ENCODE measurements at places on chromosomes 6 and 20. TPM values are rescaled to one million over a fixed set of nuclear protein-coding genes. Genes with fewer than 3 reads are reported as not detected.
A peak's percentile ranks its signal among the peaks of the same experiment; 100 is the strongest.

DNA sequence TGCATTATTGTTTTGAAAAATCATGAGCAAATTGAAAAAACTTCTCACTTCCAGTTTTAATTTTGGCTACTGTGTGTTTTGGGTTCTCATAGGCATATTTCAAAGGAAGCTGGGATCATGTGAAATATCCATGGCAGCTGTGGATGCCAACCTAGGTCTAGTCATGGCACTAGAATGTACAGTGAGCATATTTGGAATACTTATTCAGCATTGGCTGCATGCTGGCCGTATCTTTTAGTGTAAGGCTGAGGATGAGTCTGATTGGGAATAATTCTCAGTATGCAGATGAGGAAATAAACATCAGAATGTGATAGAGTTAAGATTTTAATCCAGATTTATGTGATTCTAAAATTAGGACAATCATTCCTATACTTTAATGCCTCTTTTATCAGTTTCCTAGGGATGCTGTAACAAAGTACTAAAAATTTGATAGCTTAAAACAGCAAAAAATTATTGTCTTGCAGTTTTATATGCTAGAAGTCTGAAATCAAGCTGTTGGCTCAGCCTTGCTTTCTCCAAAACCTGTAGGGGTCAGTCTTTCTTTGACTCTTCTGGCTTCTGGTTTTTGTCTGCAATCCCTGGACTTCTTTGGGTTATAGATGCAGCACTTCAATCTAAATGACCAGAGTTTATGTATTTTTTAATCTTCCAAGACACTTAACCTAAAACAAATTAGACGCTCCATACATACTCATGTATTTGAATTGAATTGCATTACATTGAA, 37.7 kb upstream of the DEFB112 start:
- DNase-seq = no peak
- H3K36me3 ChIP-seq = no peaks in the 10 kb centered on the region
- no peaks in the 10 kb centered on the region for H3K27me3 ChIP-seq
- H3K4me3 ChIP-seq = no peak overlapping the region
- peaks cover 12% of the 10 kb centered on the region for H3K4me1 ChIP-seq

- no peak overlapping the region for H3K4me3 ChIP-seq
- H3K27ac ChIP-seq = no peak overlapping the region
- H3K36me3 ChIP-seq = no peaks in the 10 kb centered on the region
- H3K27me3 ChIP-seq = no peaks in the 10 kb centered on the region
- DNase-seq = no peak
These were observed 61.3 kb upstream of the ATXN1 start for GRCh38 chr6:16822529-16822928.

- no peaks in the 10 kb centered on the region for H3K4me1 ChIP-seq
- no peaks in the 10 kb centered on the region for H3K36me3 ChIP-seq
- no peak for DNase-seq
- H3K4me3 ChIP-seq = no peak overlapping the region
- H3K27ac ChIP-seq = no peak overlapping the region
- peaks cover 2% of the 10 kb centered on the region for H3K27me3 ChIP-seq
These were observed 340.2 kb upstream of the CHD6 start for GRCh38 chr20:41958391-41958790.

DNA sequence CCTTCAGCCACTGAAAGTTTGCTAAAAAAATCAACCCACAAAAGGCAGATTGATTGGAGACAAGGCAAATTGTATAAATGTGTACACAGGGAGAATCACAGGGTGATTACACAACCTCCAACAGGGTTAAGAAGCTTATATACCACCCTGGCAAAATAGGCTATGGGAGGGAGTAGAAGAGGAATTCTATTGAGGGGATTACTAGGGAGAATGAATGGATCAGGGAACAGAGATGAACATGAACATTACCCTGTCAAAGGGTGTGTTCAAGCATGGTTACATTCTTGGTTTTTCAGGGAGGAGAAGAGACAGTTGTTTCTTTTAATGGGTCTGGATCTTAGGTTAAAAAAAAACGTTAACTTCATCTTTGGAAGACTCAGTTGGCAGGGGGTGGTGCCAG, 5.1 kb upstream of the MRS2 start:
- H3K27me3 ChIP-seq = peaks cover 2% of the 10 kb centered on the region
- peaks cover 10% of the 10 kb centered on the region for H3K36me3 ChIP-seq
- H3K27ac ChIP-seq = no peak overlapping the region
- no peaks in the 10 kb centered on the region for H3K4me1 ChIP-seq

DNA sequence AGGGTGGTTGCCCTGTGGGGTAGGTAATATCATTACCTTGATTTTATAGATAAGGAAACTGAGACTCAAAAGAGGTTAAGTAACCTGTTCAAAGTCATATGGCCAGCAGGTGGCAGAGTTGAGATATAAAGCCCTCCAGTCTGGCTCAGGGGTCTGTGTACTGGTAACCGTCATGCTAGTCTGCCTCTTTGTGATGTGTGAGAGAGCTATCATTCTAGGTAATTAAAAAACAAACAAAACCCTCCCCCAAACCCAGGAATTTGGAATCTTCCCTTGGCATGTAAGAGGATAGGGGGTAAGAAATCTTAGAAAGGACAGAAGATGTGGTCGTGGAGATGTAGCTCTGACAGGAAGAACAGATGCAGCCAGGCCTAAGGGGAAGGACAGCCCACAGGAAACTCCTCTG, 206.0 kb downstream of the CDC5L start:
- DNase-seq = peak; percentile 68
- H3K4me3 ChIP-seq = no peak overlapping the region
- peak overlapping the region; percentile 9 for H3K27ac ChIP-seq
- no peaks in the 10 kb centered on the region for H3K36me3 ChIP-seq

DNA sequence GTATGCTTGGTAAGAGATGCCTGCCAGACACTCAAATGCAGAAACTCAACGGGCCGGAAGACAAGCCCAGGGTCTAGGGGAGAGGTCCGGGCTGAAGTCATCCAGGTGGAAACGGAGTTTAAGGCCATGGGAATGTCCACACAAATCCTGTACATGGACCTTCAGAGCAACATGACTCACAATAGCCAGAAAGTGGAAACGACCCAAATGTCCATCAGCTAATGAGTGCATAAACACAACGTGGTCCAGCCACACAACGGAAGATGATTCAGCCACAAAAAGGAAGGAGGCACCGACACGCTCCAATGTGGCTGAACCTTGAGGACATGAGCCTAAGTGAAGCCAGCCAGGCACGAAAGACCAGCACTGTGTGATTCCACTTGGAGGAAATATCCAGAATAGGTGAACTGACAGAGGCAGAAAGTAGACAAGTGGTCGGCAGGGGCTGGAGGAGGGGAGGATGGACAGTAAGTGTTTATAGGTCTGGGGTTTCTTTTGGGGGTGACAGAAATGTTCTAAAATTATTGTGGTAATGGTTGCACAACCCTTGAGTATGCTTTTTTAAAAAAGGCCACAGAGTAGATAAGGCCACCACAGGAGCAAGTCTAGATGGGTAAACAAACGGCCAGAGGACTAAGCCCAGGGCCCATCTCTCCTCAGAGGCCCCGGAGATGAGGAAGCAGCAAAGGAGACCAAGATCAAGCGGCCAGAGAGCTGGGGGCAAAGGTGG, 105.6 kb downstream of the PREX1 start:
- H3K27me3 ChIP-seq = peaks cover 22% of the 10 kb centered on the region
- no peak for DNase-seq
- peak overlapping the region; percentile 53 for H3K4me3 ChIP-seq
- H3K36me3 ChIP-seq = peaks cover 18% of the 10 kb centered on the region
- peak overlapping the region; percentile 44 for H3K27ac ChIP-seq

DNA sequence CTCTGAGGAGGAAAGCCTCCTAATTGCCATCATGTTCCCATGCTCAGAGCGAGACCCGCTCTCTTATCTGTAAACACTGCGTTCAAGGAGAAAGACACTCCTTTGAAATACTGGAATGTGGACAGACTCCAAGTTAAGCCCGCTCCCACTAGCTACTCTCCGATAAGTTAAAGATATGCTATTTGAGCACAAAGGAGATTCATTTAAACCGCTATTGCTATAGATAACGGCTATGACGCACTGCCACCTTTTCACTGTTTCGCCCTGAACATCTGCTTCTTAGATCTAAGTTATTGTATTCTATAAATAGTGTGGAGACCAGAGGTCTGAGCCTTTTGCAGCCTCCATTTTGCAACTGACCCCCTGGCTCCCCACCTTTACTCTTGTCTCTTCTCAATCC, 82.3 kb downstream of the GPX5 start:
- H3K27me3 ChIP-seq = peaks cover 11% of the 10 kb centered on the region
- peak overlapping the region; percentile 95 for H3K27ac ChIP-seq
- H3K36me3 ChIP-seq = no peaks in the 10 kb centered on the region
- peak overlapping the region; percentile 81 for H3K4me3 ChIP-seq
- no peak for DNase-seq

GRCh38 chr6:136113736-136114173, 136.4 kb downstream of the MTFR2 start:
- peaks cover 69% of the 10 kb centered on the region for H3K4me1 ChIP-seq
- peak overlapping the region; percentile 71 for H3K4me3 ChIP-seq
- peak; percentile 49 for DNase-seq
- H3K36me3 ChIP-seq = no peaks in the 10 kb centered on the region
- peaks cover 7% of the 10 kb centered on the region for H3K27me3 ChIP-seq
- peak overlapping the region; percentile 84 for H3K27ac ChIP-seq

- H3K4me1 ChIP-seq = no peaks in the 10 kb centered on the region
- no peak overlapping the region for H3K27ac ChIP-seq
- H3K4me3 ChIP-seq = no peak overlapping the region
These were observed 30.5 kb upstream of the RIMS4 start for GRCh38 chr20:44840826-44841225.

DNA sequence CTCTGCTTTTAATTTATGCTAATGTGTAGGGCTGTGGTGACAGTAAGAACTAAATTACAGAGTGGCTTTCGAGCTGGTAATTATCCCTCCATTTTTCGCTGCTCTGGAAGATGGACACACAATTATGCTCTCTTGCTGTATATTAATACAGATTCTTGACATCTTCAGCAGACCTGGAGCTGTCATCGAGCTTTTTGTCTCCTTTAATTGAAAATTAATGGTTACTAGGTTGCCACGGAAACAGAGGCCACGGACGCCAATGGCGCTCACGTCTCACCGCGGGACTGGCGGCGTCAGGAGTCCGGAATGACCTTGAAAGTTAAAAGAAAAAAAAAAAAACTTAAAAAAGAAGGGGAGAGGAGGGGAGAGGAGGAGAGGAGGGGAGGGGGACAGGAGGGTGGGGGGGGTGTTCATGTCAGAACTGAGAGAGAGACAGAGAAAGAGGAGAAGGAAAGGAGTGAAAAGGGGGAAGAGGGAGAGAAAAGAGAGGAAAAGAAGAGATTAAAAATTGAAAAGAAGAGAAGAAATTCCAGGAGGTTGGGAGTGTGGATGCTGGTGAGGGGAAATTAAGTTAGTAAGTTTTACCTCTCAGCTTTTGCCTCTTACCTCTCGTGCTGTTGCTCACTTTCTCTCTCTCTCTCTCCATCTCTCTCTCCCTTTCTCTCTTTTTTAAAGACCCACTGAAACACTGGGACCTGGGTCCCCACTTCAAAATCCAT, 22.1 kb upstream of the FOXP4 start:
- peaks cover 3% of the 10 kb centered on the region for H3K27me3 ChIP-seq
- H3K4me3 ChIP-seq = no peak overlapping the region
- peaks cover 9% of the 10 kb centered on the region for H3K4me1 ChIP-seq
- no peak overlapping the region for H3K27ac ChIP-seq

DNA sequence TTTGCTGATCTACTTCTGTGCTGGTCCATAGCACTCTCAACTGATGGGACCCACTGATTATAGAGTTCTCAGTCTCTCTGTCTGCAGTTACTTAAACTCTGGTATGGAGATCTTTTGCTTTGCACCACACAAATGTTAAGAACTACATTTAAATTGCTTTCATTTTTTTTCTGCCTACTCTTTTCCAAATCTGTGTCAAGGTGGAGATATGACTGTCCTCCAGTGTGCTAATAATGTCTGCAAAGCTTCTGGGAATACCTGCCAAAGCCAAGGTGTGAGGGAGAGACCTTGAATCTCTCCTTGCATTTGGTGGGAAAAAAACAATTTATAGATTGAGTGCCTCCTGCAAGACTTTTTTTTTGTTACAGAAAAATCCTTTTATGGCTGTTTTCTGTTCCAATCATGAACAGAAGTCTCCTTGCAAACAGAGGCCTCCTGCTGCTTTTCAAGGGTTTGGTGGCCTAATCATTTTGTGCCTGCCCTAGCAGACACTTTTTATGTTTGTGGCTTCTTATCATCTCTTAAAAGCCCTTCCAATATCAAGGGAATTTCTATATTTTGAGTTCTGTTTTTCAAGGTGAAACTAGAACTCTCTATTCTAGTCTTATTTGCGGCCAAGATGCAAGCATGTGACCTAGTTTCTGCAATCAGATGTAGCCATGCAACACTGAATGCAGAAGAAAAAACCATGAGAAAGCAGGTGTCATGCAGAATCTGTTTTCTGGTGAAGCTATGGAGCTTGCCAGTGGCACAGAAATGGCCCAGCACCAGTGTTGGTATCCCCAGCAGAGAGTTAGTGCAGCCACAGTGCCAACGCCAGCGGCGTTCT, 23.2 kb upstream of the AKIRIN2 start:
- H3K4me1 ChIP-seq = peaks cover 5% of the 10 kb centered on the region
- no peaks in the 10 kb centered on the region for H3K27me3 ChIP-seq
- no peak for DNase-seq
- H3K36me3 ChIP-seq = no peaks in the 10 kb centered on the region

The GDAP1L1 gene
- 111 TPM for total RNA-seq

The PRL gene
- total RNA-seq = not detected

The C6orf163 gene
- total RNA-seq = 8.2 TPM

The CPXM1 gene
- 28.1 TPM for total RNA-seq

The TRDN gene
- total RNA-seq = not detected

The RAMACL gene
- total RNA-seq = 9.5 TPM

The OXT gene
- not detected for total RNA-seq

The KHDC1 gene
- total RNA-seq = 5.8 TPM

The HRH3 gene
- 13.7 TPM for total RNA-seq

The NDUFAF4 gene
- 45.3 TPM for total RNA-seq

All from glutamatergic neuron (in vitro differentiated cells).